DMS79 treated with DMSO at 0.1 percent for 48 hours (cell line): ENCODE measurements at places on chromosomes 1 and 21.
A peak's percentile ranks its signal among the peaks of the same experiment; 100 is the strongest.

- DNase-seq: no peak
Observed at GRCh38 chr1:18645747-18646090, 15.1 kb downstream of the PAX7 start.

GRCh38 chr1:163308811-163309210, 12.9 kb upstream of the NUF2 start:
- DNase-seq: no peak

GRCh38 chr1:43298055-43298454, 2.7 kb upstream of the TIE1 start:
- DNase-seq: no peak

GRCh38 chr1:84632673-84633434, 57.4 kb downstream of the SSX2IP start:
- DNase-seq: peak; percentile 2

- DNase-seq: no peak
Observed at GRCh38 chr1:85496941-85497582, 32.1 kb upstream of the DDAH1 start.

DNA sequence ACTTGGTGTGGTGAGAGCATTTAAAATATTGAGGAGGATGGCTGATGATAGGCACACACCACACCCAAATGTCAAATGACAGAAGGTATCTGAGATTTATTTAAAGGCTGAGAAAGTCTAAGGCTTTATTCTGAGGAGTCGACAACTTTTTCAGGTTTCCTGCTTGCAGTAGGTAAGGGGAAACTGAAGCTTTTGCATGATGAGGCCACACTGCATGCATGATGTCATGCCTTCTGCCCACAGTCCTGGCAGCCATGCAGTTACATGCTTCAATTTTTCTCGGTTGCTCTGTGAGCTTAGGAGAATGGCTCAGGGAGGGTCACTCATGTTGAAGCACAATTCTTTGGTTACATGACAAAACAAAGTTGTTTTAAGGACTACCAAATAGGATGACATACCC, 7.0 kb downstream of the OSCP1 start:
- no peak for DNase-seq

DNA sequence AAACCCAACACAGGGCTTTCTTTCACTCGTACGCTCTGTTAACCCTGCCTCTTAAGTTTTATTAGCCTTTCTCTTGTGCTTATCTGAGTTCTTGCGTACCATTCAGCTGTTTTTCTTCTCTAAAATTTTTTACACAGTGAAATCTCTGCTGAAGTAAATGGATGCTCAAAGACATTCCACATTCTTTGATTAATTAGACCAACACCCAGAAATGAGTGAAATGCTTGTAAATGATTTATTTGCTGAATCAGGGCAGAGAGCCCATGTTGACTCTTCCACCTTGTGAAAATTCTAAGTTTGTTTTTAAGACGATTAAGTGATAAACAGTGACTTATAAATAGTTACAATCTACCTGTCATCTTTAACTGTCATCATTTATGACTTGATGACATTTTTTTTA, 156.7 kb downstream of the ACTL8 start:
- DNase-seq: peak; percentile 60

DNA sequence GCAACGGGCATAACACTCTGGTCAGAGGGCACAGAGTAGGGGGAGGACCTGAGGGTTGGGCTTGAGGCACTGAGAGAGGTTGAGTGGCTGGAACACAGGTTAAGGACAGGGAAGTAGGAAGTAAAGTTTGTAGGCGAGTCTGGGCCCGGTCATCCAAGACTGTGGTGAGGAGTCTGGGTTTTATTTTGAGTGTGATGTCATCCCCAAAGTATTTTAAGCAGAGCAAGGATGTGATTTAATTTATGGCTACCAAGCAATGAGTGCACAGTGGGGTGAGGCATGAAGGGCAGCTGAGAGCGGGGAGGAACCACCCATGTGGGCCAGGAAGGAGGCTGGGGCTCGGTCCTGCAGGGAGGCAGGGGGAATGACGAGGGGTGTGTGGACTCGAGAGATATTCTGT, 11.2 kb upstream of the VWA5B1 start:
- DNase-seq: no peak

DNA sequence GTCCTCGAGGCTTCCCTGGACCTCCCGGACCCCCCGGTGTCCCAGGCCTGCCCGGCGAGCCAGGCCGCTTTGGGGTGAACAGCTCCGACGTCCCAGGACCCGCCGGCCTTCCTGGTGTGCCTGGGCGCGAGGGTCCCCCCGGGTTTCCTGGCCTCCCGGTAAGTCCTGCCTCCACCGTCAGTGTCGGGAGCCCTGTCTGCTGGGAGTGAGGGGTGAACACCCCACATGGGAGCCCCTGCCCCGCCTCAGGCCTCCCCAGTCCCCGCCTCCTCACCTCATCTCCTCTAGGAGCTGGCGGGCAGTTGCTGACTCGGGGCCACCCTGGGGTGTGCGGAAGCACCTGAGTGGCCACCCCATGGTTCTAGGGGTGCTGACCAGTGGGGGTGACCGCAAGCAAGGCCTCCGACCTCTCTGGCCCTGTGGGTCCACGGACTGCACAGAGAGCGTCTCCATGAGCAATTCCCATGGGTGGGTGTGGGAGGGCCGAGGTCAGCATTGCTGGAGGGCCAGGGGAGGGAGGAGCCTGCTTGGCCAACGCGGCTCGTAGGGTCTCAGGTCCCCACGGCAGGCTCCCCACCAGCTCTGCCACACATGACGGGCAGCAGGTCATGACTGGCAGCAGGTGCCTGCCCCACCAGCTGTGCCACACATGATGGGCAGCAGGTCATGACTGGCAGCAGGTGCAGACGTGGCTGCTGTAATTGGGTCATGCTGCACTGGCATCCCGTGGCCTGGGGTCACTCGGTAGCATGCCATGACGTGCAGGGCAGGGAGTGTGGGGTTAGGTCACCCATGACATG, 61.3 kb downstream of the SLC19A1 start:
- no peak for DNase-seq
